ENCODE measurements at places on chromosomes 2 and 18. TPM values are rescaled to one million over a fixed set of nuclear protein-coding genes. Genes with fewer than 3 reads are reported as not detected.

SERPINB13 gene
- not detected for total RNA-seq

TDRD15 gene
- not detected for total RNA-seq

SLC11A1 gene
- total RNA-seq: under 0.01 TPM

GPAT2 gene
- 1.3 TPM for total RNA-seq

CFC1 gene
- total RNA-seq: not detected

ABCG5 gene
- total RNA-seq: not detected

SERPINB5 gene
- total RNA-seq: 0.14 TPM

MAP3K19 gene
- not detected for total RNA-seq

SERPINB3 gene
- total RNA-seq: not detected

TUBA4A gene
- total RNA-seq: 7.0 TPM

TMEM247 gene
- total RNA-seq: 0.43 TPM

UPP2 gene
- not detected for total RNA-seq

LAMA1 gene
- 12.5 TPM for total RNA-seq

TUBA3D gene
- total RNA-seq: not detected

MRPL53 gene
- 57.1 TPM for total RNA-seq

SLC19A3 gene
- 2.4 TPM for total RNA-seq

KIF1A gene
- not detected for total RNA-seq

TEKT4 gene
- total RNA-seq: not detected

MAB21L4 gene
- total RNA-seq: not detected

ATP8B1 gene
- total RNA-seq: 37.5 TPM

TPO gene
- total RNA-seq: not detected

RNU2-63P gene
- total RNA-seq: not detected
